CD4-positive, CD25-positive, alpha-beta regulatory T cell (primary cell): ENCODE measurements at places on chromosomes 4 and X. TPM values are rescaled to one million over a fixed set of nuclear protein-coding genes. Genes with fewer than 3 reads are reported as not detected.

GRCh38 chr4:35760807-35761206 lies 483.5 kb downstream of the ARAP2 start:
- no peak overlapping the region for H3K27ac ChIP-seq
- H3K4me1 ChIP-seq = no peaks in the 10 kb centered on the region
- DNase-seq = no peak
- no peaks in the 10 kb centered on the region for H3K27me3 ChIP-seq
- H3K4me3 ChIP-seq = no peak overlapping the region
- no peaks in the 10 kb centered on the region for H3K36me3 ChIP-seq

SPANXB1 gene
- total RNA-seq = not detected

GLOD5 gene
- not detected for total RNA-seq

DNA sequence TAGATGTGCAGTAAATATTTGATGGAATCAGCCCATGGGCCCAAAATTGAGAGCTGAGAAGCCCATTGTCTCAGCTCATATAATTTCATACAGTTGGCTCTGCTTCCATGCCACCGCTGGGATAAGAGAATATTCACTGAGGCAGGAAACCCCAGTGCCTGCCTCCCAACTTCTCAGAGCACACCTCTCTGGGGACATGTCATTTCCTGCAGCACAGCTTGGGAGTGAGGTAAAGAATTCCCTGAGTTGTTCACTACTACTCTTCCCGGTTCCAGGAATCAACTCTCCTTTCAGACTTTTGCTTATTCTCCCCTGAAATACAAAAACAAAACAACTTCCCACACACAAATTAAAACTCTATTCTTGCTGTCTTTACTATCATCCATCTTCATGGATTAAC lies 389.3 kb downstream of the MAPK10 start:
- H3K27me3 ChIP-seq = no peaks in the 10 kb centered on the region
- H3K27ac ChIP-seq = no peak overlapping the region
- no peak for DNase-seq
- no peak overlapping the region for H3K4me3 ChIP-seq

GRCh38 chr4:74061430-74061829 lies 22.9 kb upstream of the CXCL3 start:
- no peaks in the 10 kb centered on the region for H3K27me3 ChIP-seq
- H3K27ac ChIP-seq = no peak overlapping the region
- DNase-seq = no peak
- no peak overlapping the region for H3K4me3 ChIP-seq

DNA sequence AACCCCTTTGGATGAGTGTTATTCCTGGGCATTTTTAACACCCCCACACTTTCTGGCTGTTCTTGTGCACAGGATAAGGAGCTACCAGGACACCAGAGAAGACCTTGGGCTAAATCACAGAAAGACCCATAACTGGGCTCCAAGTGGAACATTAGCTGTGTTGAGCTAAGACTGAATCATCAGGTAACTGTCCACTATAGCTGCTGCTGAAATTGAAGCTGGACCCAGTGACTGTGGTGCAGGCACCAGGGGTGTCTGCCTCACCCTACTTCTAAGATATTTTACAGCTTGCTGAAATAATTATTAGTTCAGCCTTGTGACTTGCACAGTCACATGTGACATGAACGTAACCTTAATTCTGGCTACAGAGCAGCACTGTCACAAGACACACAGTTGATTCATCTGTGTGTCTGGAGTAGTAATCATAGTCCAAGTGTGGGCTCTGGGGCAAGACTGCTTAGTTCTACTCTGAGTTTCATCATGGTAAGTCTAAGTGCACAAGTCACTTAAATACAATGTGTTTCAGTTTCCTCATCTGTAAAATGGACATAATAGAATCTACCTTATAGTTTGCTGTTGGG lies 127.4 kb downstream of the SLC39A8 start:
- H3K4me1 ChIP-seq = no peaks in the 10 kb centered on the region
- no peak overlapping the region for H3K4me3 ChIP-seq
- H3K36me3 ChIP-seq = no peaks in the 10 kb centered on the region
- DNase-seq = no peak

SPACA5 gene
- not detected for total RNA-seq
